ENCODE measurements at places on chromosomes 2 and 18.

DNA sequence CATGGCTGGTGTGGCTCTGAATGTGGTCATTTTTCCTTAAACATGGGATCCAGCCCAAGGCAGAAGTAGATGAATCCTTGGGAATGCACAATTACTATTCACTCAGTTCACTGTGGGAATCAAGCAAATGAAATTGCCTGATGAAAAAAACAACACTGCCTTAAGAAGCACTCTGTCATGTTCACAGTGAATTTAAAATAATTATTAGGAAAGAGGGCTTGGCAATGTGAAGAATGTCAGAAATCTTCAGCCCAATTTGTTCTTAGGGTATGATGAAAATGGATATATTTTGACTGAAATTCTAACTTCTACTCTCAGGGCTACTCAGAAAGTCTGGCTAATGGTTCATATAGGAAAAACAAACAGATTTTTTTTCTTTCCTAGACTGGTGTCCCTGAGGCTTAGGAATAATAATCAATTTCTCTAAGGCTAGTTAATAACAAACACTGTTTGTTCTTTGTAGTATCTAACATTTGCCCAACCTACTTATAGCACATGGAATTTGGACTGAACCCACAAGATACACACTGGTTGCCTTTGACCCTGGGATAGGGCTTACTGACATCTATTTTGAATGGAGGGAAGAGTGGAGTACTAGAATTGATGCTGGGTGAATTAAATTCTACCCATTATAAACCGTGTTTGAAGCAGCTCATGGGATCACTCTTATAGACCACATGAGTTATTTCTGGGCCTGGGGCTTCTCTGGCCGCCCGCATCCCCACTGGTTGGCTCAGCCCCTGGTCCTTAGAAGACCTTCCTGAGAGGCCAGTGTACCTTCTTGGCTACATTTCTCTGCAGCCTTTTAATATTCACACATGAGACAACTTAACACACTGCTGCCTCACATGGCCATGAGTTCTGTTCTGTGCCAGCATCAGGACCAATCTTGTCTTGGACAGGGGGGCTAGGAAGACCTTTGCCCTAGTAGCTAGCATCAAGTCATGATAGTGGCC, 8.3 kb upstream of the MRPL33 start:
- no peak for DNase-seq

DNA sequence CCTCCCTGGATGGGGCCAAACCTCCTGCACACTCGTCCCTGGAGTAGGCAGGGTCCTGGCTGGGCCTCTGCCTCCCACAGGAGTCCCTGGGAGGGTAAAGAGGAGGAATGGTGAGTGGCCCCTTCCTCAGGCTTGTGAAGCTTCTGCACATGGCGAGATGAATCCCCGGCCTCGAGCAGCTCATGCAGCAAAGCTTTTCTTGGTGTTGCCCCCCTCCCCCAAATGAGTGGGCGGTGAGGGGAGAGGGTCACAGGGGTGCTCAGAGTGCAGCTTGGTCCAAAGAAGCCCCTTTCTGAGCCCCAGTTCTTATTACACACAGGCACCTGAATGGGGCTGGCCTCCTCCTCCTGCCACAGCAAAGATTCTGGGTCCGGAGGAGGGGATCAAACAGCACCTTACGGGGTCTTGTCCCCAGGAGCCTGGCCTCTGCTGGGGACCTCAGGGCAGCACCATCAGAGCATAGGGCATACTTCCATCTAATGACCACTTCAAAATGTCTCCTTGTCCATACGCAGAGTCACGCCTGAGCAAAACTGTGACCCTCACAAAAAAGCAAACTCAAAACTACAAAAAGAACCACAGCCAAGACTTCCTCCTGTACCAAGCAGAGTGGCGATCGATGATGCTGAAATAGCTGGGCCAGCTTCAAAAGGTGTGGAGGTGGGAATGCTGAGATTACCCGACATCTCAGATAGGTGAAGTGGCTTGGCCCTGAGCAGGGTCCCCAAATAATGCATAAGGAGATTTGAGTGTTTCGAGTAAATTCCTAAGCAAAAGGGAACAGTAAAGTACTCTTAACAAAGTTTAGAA, 148.4 kb upstream of the TWIST2 start:
- no peak for DNase-seq

- no peak for DNase-seq
Observed at GRCh38 chr2:239507576-239508258, 106.9 kb upstream of the HDAC4 start.

DNA sequence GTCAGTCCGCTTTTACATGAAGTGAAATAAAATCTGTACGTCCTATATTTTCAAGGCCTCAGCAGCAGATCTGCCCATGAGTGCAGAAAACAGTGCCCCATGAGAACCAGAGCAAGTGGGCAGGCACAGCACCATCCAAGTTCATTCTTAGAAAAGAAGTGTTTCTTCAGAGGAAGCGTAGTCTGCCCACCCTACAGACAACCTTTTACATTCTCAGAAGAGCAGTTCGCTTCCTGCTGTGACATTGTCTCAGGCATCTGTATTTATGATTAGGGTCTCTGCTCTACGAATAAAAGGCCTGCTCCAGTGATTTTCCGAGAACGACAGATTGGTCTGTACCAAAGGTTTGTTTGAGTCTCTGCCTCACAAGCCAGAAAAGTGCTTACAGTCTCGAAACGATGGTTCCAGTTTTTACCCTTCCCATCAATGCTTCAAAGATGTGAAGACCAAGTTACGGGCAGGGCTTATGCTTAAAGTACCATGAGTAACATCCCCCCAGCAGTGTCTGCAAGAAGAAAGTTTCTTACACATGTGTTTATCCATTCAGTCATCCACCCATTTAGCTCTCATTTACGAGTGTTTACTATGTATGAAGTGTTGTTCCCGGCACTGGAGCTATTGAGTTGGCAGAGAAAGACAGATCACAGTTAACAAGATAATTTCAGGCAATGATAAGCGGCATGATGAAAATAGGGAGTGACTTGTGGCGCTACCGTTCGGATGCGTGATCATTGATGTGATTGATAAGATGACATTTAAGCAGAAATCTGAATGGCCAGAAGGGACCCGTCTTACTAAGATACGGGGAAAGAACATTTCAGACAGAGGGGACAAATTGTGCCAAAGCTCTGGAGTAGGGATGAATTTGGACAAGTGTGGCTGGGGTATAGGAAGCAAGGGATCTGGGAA, 31.4 kb upstream of the CTLA4 start:
- DNase-seq, result no peak

DNA sequence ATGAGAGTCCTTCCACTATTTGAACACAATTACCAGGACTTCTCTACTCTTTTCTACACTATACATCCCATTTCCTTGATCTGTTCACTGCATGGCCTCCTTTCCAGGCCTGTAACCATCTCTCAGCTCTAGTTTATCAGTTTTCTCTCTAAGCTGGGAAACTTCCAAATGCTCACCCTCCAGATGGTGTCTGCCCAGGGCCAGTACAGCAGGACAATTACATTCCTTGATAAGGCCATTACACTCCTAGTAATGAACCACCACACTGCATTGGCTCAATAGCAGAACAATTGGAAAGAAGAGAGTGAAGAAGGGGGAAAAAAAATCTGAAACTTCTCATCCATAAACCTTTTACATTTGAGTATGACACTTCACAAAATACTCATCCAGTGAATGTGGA, 359.1 kb downstream of the ALK start:
- no peak for DNase-seq

- peak; percentile 39 for DNase-seq
Observed at GRCh38 chr2:58427572-58428095, 186.5 kb upstream of the FANCL start.

Data from fibroblast of villous mesenchyme (primary cell).